ENCODE measurements at places on chromosomes 1 and 21.

DNA sequence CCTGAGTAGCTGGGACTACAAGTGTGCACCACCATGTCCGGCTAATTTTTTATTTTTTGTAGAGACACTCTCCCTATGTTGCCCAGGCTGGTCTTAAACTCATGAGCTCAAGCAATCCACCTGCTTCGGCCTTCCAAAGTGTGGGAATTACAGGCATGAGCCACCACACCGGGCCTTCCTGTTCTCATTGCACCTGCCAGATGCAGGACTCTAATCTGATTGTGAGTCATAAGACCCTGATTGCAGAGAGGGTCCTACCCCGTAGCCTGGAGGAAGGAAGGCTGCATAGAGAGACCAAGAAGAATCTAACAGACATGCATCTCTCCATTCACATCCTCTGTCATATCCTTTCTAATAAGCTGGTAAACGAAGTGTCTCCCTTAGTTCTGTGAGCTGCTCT is 19.5 kb upstream of the CGN start:
- DNase-seq, result no peak

DNA sequence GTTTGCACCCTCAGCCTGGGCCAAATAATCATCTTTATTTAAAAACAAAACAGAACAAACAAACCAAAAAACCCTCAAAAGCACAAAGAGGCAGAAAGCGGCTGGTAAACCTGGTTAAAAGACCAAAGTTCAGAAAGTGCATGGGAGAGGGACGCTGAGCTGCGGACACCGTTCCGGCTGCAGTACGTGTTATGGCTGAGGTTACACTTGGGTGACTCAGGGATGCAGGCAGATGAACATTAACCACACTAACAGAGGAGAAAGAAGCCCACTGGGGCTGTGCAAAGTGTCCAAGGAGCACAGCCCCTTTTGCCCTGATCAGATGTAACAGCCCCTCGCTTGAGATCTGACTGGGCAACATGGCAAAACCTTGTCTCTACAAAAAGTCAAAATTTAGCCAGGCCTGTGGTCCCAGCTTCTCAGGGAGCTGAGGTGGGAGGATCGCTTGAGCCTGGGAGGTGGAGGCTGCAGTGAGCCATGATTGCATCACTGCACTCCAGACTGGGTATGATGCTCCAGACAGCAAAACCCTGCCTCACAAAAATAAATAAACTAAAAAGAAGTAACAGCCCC is 28.3 kb downstream of the GPR157 start:
- DNase-seq, result no peak

- no peak for DNase-seq
Measured at GRCh38 chr1:80982831-80983230, 817.9 kb upstream of the ADGRL2 start.

DNA sequence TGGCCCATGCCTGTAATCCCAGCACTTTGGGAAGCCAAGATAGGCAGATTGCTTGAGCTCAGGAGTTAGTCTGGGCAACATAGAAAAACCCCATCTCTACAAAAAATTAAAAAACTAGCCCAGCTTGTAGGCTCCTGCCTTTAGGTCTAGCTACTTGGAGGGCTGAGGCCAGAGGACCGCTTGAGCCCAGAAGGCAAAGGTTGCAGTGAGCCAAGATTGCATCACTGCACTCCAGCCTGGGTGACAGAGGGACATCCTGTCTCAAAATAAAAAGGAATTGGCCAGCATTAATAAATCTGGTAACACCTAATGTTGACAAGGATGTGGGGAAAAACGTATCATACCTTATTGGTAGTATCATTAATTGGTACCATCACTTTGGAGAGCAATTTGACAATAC is 396.2 kb downstream of the PLPP3 start:
- no peak for DNase-seq

- DNase-seq, result no peak
Measured at GRCh38 chr1:194362327-194362726, 1175.9 kb upstream of the B3GALT2 start.

- DNase-seq, result no peak
Measured at GRCh38 chr1:180791806-180792205, 120.9 kb upstream of the KIAA1614 start.

DNA sequence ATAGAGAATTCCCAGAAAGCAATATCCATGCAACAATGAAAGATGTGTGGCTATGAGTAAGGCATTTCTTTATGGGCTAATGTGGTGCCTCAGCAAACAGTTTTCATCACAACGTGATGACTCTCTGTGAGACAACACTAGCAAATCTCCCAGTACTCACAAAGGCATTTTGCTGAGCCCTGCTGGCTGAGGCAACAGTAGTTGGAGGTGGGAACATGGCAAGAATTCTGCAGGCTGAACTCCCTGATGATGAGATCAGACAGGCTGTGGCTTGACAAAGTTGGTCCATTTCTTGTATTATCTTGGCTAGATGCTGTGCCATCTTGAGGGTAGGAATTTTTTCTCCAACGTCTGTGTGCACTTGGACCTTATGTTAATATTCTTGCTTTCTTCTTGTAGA is 24.6 kb downstream of the PROX1 start:
- DNase-seq, result no peak

DNA sequence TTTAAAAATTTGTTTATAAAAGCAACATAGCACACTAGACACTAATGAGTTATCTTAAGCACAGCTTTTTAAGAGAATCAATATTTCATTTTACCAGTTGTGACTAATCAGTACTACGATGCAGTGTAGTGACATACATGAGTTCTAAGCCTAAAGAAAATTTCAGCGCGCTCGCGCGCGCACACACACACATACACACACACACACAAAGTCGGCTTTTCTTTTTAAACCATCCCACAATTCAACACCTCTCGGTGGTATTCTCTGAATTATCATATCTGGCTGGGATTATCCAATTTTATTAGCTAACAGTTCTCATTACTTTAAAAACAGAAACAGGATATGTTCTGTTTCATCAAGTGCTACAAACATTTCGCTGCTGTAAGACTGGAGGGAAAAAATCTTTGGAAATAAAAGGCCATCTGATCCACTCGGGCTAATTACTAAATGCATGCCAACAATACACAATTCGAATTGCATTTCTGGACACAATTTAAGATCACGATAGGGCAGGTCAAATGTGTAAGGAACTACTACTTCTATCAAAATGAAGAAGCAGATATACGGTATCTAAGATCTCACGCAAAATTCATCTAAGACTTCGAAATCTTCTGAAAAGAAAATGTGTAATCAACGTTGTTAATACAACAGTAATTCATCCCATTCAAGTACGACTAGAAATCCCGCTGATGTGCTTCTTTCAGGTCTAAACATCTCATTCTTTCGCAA is 1.2 kb downstream of the TUT4 start:
- peak; percentile 27 for DNase-seq

- DNase-seq, result no peak
Measured at GRCh38 chr1:113770031-113770430, 10.7 kb upstream of the PHTF1 start.

- no peak for DNase-seq
Measured at GRCh38 chr1:41390166-41390565, 28.9 kb downstream of the FOXO6 start.

DNA sequence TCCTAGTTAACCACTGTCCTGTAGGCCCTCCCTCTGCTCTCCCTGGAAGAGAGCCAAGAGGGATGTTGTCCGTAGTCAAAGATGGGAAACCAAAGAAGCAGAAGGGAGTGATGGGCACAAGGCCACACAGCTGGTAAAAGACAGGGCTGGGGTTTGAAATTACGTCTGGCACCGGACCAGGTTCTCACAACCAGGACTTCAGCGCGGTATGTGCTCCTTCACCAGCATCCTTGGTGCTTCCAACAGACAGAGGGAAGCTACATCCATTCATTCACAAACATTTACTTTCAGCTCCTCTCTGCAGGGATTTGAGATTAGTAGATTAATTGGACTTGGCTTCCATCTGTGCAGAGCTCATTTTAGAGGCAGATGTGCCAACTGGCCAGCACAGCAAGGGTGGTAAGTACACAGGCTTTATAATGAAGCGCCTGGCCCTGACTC is 191.2 kb downstream of the TRABD2B start:
- no peak for DNase-seq

GRCh38 chr1:70400335-70400734 is 10.7 kb upstream of the CTH start:
- no peak for DNase-seq

DNA sequence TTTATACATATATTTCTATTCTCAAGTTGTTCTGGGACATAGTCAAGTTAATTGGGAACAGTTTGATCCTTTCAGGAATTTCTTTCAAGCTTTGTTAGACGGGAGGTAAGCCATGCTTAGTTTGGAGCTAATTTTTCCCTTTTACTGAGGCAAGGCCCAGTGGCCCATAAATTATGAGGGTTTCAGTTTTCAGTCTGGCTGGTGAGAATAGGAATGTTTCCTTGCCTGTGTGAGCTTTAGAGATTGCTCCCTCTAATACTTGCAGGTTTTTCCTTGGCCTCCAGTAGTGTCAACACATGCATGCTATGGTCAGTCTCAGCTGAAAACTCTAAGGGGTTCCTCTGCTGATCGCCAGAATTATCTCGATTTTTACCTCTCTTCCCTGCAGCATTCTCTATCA is 14.1 kb upstream of the PHGDH start:
- DNase-seq, result no peak

DNA sequence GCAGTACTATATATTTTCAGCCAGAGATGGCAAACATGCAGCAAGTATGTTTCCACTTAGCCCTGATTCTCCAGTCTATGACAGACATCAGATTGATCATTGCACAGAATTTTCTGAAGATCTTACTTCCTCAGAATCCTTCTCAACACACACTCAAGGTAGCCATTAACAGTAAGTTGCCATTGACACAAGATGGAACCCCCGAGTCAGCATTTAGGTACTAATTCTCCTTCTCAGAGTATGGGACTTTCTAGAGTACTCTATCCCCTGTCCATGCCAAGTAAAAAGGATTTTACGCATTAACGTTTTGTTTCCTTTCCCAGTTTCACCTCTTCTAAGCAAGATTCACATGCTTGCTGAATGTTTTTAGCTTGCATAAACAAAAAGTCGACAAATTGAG is 63.5 kb downstream of the SGIP1 start:
- no peak for DNase-seq

DNA sequence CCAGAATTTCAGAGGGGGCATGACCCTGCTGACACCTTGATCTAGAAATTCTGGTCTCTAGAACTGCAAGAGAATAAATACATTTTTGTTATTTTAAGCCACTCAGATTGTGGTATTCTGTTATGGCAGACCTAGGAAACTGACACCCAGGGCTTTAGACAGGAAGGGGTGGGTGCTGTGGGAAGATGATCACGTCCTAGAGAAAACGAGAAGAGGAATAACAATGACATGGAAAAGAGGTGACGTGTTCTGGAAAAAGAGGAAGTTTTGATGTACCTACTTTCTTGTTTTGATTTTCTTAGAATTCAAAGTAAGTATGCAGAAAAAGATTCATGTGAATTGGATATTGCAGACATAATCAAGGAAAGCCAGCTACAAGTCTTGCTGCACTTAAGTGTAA is 232.9 kb upstream of the RUNX1 start:
- no peak for DNase-seq
